Smooth muscle cell of the brain vasculature (primary cell): ENCODE measurements at places on chromosomes 7 and 10.
A peak's percentile ranks its signal among the peaks of the same experiment; 100 is the strongest.

GRCh38 chr7:105454095-105454747, 65.5 kb upstream of the SRPK2 start:
- DNase-seq, result no peak

DNA sequence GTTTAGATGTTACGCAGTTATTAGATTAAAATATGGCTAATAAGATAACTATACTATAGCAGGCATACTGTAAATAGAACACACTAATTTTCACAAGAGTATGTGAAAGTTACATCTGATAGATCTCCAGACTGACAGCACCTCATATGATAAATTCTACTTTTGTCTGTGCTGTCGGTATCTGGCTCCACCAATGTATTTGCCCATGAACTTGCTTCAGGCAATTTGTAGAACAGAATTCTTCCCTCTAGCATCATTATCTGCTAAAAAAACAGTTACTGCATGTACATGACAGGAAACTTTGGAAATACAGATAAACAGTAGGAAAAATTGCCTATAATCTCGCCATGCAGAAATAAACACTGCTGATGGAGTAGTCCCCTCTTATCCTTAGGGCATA, 137.7 kb downstream of the WNT2 start:
- DNase-seq, result no peak

- DNase-seq, result no peak
Measured at GRCh38 chr7:150631084-150631826, 930 bp downstream of the GIMAP6 start.

DNA sequence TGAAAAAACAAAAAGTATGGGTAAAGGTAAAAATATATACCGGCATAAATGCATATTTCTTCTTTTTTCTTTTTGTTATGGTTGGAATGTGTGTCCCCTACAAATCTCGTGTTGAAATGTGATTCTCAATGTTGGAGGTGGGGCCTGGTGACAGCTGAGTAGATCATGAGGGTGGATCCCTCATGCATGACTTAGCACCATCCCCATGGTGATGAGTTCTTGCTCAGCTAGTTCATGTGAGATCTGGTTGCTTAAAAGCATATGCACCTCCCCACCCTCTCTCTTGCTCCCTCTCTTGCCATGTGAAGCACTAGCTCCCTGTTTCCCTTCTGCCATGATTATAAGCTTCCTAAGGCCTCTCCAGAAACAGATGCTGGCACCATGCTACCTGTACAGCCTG, 93.3 kb downstream of the HYCC1 start:
- DNase-seq, result no peak

GRCh38 chr10:60429084-60429849, 39.6 kb upstream of the ANK3 start:
- no peak for DNase-seq

DNA sequence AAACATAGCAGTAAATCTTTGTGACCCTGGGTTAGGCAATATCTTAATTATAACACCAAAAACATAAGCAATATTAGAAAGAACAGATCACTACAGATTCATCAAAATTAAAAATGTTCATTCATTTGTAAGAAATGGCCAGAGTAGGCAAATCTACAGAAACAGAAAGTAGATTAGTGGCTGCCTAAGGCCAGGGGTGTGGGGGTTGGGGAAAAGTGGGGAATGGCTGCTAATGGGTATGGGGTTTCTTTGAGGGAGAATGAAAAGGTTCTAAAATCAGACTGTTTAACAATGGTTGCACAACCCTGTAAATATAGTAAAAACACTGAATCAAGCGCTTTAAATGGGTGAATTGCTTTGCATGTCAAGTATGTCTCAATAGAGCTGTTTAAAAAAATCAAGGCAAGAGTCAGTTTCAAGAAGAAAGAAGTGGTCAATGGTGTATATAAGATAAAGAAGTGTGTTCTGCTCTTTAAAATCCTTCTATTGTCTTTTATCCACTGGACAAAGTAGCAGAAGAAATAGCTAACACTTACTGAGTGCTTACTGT, 42.6 kb downstream of the CDK6 start:
- DNase-seq, result no peak

DNA sequence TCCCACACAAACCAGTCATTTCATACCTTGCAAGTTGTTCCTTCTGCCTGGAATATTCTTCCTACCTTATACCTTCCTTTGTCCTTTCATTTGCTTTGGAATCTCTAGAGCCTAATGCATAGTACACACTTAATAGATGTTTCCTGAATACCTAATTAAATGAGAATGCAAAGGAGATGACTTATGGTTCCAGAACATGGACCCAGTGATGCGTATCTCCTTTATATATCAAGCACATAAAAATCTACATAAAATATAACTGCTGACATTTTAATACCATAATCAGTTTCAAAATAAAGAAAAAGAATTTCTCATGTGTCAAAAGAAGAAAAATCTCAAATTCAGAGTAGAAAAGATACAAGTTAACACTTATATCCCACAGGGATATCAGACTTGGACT, 110.6 kb upstream of the ASAH2 start:
- no peak for DNase-seq

DNA sequence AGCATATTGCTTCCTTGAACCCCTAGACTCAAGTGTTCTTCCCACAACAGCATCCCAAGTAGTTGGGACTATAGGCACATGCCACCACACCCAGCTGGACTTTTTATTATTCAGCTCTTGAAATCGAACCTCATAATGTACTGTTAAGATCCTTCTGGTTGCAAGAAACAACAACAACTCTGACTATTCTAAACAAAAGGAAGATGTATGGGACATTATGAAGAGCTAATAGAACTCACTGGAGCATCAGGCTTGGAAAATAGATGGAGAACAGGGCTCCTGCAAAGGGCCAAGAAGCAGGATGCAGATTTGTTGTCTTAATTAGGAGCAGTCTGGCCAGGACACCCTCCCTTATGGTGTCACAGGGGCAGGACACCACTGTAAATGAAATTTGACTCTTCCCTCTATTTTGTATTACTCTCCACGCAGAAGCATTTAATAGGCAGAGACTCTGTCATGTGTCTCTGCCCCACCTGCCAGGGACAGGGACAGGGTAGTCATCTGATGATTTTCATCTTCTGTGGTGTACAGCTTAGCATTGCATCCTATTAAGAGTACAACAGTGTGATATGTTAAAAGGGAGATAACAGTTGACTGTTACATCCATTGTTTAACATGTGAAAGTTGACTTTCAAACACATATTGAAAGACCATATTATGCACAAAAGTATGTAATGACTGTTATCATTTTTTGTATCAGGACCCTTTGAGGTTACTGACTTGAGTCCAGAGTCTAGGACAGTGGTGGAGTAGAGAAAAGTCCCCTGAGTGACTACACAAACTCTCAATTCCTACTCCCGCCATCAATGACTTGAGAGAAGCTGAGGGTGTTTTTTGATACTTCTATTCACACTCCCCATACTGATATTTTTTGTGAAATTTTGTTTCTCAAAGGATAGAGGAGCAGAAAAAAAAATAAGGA, 157.3 kb downstream of the LRRC4 start:
- DNase-seq, result no peak

DNA sequence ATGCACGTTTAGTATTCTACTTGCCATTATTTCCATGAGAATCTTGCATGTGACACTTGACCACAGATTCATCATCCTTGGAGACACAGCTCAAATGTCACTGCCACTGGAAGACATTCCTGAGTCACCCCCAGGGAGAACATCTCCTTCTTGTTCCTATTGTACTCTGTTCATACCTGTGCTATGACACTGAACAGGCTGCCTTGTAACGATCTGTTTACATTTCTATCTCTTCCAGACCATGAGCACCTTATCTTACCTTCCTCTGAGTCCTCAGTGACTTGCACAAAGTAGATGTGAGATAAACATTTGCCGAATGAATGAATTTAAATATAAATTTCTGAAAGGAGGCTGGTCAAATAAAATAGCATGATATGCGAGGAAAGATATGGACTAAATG, 331.9 kb upstream of the LRRN3 start:
- DNase-seq, result no peak

DNA sequence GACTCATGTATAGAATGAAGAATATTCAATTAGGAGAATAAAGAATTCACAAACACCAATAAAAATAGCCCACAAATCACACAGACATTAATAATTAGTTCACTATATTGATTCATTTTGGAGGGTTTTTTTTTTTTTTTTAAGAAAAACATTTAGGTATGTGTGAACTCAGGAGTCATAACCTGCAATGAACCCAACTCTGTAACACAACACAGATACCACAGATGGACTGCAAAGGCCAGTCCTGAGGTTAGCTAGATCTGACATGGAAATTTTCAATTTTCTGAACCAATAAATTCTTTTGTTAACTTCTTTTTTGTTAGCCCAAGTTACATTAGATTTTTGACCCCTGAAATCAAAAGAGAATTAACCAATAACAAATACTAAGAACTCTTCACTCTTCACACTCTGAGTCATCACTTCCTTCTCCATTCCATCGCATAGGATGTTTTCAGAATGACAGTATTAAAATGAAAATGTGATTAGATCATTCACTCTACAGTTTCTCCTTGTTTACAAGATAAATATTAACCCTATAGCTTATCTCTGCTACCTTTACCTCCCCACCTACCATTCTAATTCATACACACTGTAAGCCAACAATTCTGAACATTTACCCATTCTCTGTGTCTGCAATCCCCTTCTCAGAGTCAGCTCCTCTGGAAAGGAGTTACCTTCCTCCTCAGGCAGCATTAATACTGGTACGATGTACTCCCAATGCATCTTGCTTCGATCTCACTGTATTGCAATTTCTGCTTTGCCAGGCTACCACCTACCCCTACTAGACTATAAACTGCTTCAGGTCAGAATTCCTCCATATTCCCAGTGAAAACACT, 141.5 kb downstream of the LRRN3 start:
- peak; percentile 26 for DNase-seq

GRCh38 chr7:101817471-101818286, at the start of gene CUX1:
TSS of gene CUX1 (plus strand) at chr7:101817626. CDS start at chr7:101817640, 14 bp downstream.
- no peak for DNase-seq

DNA sequence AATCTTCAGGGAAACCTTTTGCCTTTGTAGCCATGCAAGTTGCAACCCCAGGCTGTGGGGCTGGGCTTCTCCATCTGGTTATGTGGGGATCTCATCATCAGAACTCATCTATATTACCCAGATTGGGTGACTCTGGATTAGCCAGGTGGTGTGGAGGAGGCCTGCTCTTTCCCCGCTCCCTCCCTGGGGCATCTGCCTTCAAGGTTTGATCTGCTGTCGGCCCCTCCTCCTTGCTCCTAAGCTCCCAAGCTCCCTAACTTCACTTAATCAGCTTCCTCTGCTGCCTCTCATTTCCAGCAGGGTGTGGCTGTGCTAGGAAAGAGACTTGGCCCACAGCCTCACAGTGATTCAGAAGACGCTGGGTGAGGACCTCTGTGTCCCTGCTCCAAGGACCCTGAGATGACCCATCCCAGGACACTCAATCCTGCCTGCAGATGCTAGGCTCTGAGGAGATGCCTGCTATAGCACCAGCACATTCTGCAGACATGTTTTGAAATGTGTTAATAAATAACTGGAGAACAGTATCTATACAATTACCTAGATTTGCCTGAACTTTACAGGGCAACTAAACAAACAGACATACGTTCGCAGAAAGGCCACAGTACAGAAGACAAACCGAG, 392.1 kb upstream of the PODXL start:
- no peak for DNase-seq

- DNase-seq, result no peak
Measured at GRCh38 chr7:322111-322671, 32.2 kb downstream of the FOXL3 start.

- DNase-seq, result no peak
Measured at GRCh38 chr7:22826593-22826992, 3.9 kb upstream of the TOMM7 start.

GRCh38 chr10:70885481-70885880, 2.9 kb downstream of the PCBD1 start:
- no peak for DNase-seq
